ENCODE measurements at places on chromosomes 6 and 20. TPM values are rescaled to one million over a fixed set of nuclear protein-coding genes. Genes with fewer than 3 reads are reported as not detected.

The LY6G6C gene
- total RNA-seq: not detected

The HLA-DQA2 gene
- 2.8 TPM for total RNA-seq

The TAGAP gene
- total RNA-seq: 1.2 TPM

The TNFRSF6B gene
- 1.4 TPM for total RNA-seq

The NNAT gene
- total RNA-seq: not detected

The MRPS18A gene
- total RNA-seq: 35.5 TPM

DNA sequence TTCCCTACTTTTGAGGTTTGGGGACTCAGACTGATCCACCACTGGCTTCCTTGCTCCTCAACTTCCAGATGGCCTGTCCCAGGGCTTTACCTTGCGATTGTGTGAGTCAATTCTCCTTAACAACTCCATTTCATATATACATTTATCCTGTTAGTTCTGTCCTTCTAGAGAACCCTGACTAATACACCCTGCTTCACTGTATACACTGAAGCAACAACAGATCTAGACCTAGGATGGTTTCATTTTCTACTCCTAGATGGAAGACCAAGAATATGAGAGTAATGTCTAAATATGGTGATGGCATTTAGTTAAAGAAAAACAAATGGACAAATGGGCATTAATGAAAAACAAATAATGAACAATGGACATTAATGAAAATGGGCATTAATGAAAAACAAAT, 225.6 kb downstream of the LMBRD1 start:
- DNase-seq: no peak

DNA sequence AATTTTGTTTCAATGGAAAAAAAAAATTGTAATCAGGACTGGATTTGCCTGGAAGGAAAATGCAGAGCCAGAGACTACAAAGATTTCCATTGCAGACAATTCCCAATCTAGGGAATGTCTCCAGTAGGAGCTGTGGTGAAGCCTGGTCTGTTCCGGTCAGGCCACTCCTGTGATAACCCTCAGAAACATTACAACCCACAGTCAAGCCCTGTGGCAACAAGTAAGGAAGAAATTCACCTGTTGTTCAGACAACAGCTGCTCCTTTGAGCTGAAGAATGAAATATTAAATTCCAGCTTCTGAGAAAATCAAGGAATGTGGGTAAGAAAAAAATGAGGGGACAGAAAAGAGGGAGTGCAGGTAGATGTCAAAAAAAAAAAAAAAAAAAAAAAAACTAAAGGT, 8.0 kb downstream of the PRKN start:
- DNase-seq: no peak

DNA sequence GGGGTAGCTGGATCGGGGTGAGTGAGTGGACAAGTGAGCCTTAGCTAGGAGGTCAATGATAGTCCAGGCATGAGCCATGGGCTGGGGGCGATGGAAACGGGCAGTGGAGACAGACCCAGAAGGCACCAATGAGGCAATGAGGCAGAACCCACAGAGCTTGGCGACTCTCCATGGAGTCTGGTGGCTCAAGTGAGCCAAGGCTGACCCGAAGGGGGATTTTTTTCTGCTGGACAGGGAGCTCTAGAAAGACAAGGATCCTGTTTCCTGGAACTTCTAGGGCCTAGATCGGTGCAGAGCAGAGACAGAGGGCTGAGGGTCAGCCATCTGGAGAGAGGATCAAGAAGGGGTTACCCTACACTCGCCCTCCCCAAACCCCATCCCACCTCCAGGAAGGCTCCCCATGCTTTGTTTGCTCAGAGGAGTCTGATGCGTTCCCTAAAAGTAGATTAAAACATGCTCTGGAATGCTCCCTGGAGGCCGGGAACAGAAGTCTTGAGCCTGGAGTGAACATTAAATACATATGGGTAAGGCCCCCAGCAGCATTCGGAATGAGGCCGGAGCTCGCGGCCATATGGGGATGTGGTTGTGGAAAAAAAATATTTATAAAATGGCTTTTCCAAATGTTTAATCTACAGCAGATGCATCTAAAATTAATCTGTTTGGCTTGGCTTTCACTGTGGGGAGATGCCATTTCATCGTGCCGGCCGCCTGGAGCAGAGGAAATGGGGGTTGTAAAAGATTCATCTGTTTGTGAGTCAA, 237.8 kb upstream of the PMEPA1 start:
- no peak for DNase-seq

DNA sequence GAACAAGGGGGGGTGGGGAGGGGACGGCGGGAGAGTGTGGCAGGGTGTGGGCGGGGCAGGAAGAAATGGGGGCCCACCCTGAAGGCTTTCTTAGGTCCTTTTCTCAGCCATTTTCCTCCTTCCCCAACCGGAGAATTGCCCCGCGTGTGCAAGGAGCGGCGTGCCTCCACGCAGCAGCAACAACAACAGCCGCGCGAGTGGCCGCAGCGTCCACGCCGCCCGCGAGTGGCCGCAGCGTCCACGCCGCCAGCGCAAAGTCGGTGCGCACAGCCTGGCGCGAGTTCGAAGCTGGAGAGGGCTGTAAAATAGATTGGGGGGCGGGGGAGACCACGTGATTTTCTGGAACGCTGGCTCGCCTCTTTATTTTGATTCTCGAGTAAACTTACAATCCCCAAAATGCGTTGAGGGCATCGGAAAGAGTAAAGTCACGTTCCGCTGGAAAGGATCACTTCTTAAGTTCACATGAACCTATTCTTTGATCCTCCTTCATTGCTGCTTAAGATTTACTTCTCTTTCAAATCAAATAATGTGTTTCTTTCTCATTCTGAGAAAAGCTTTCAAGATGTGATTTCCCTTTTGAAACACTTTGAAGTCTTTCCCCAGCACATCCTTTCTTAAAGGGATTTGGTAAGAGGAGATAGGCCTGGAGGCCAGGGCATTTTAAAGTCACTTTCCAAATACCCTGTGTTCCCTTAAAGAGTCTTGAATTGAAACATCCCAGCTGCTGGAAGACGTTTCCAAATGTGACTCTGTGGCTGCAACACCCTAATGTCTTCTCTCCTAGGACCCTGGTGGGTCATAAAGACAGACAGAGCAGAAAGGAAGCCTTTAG, 66.7 kb upstream of the ZNF217 start:
- peak; percentile 28 for DNase-seq

DNA sequence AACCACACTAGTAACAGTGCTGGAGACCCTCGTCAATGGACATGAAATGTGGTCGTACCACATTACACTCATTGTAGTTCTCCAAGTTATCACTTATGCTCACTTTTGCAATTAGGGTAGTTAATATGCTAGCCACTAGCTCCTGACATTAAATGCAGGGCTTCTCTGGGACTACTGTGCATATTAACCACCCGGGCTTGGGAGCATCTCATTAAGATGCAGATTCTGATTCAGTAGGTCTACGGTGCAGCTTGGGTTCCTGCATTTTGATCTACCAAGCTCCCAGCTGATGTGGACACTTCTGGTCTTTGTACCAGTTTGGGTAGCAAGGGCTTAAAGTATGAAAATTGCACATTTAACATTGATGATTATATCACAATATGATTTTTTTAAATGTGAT, 98.0 kb downstream of the ZFP64 start:
- DNase-seq: no peak

DNA sequence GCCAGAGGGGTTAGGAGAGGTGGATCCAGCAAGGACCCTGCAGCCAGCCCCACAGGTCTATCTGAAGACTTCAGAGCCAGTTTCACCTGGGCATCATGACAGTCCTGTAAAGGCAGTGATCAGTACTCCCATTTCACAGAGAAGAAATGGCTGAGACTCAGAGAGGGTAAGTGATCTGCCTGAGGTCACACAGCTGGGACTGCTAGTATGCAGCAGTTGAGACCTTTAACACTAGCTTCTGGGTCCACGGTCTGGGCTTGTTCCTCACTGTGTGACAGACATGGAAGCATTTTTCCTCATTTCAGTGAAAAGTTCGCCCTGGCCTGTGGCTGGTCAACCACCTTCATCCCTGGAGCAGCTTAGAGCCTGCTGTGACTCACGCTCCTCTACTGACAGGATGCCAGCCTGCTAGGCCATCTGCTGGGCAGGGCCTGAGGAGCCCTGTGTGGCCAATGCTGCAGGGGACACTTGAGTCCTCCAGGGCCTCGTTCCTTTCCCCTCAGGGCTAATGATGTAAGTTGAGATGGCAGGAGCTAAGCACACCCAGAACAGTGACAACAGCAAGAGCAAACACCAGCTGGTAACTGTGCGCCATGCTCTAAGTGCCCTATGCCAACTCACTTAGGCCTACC, 192.0 kb downstream of the LRFN2 start:
- DNase-seq: no peak

GRCh38 chr6:134564705-134565104, 246.8 kb upstream of the SGK1 start:
- no peak for DNase-seq

GRCh38 chr6:2534406-2535042, 216.2 kb downstream of the MYLK4 start:
- no peak for DNase-seq

DNA sequence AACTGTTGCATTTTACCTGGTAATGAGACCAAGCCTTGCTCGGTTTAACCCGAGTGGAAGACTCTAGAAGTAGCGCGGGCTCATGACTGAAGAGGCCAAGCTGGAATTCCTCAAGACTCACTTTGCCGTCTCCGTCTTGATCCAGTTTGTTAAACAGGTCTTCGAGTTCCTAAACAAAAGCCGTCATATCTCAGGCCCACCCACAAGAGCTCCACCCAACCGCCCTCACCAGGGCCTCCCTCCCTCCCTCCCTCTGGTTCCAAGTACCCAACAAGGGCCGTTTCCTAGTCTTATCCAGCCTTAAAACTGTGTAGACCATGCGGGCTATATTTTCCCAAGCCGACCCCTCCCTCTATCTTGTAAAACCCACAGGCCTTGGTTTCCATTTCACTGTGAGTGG, 81.4 kb downstream of the NINL start:
- DNase-seq: no peak

DNA sequence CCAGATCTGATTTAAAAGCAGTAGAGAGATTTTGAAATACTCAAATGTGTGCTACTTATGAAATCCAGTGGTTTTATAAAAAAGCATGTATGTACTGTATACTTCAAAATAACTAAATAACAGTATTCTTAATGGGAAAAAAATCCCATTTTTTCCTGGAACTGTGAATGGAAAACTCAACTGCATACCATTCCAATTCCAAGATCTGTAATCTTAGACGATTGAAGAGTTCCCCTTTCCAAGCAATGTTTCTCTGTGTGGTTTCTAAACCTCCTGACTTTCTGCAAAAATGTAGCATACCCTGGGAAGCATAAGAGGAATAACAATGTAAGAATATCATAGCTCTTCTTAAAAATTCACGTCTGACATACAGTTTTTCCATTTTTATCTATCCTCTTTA, 40.3 kb upstream of the HIVEP2 start:
- DNase-seq: no peak

GRCh38 chr20:5784735-5785134, 34.5 kb downstream of the SHLD1 start:
- DNase-seq: no peak

DNA sequence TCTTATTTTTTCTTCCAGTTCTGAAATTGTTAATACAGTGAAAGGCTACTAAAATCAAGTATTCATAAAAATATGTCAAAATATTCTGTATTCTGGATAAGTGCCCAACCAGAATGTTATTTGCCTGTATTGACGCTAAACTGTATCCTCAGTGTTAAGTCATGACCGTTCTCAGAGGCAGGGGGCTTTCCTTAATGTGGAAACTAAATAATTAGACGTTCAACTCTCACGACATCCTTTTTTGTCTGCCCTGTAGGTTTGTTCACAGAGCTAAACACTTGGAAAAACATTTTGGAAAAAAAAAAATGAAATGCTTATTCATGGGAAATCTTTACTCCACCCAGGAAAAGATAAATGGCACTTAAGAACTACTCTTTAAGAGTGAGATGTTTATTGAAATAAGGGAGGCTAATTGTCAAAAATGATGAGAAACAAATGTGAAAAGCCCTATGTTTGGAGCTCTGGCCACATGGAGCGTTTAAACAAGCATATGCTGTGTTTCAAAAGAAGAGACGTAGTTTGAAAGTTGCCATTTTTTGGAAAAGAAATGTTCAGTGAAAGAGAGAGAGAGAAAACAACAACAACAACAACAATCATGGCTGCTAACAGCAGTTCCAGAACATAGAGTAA, 453.1 kb upstream of the MARCKS start:
- DNase-seq: no peak
